Left lung (tissue), 14 donors: ENCODE measurements at places on chromosomes 6 and 20. TPM values are rescaled to one million over a fixed set of nuclear protein-coding genes. Genes with fewer than 3 reads are reported as not detected.

GRCh38 chr6:87837444-87837843 lies 135.4 kb upstream of the AKIRIN2 start:
- DNase-seq: no peak

CPXM1 gene
- total RNA-seq: 8.1 TPM

COL9A3 gene
- total RNA-seq: 2.6 TPM

- DNase-seq: no peak
Measured at GRCh38 chr6:147438758-147439528, 69.5 kb upstream of the SAMD5 start.

DNA sequence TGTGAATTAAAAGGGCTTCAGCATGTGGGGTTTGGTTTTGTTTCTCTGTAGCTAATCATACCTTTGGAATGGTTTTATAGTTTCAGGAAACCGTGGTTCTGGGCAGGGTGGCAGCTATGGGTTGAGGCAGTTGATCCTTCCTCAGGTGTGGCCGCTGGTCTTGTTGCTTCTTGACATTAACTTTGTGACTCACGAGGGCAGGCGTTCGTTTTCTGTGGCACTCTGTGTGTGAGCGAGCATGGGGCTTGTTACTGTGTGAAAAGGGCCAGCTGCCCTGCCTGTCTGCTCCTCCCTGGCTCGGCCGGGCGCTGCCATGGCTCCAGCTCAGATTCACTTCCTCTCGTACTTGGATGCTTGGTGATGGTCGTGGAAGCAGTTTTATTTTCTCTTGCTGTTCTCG lies 16.2 kb downstream of the DNAJC5 start:
- peak; percentile 87 for DNase-seq

DNA sequence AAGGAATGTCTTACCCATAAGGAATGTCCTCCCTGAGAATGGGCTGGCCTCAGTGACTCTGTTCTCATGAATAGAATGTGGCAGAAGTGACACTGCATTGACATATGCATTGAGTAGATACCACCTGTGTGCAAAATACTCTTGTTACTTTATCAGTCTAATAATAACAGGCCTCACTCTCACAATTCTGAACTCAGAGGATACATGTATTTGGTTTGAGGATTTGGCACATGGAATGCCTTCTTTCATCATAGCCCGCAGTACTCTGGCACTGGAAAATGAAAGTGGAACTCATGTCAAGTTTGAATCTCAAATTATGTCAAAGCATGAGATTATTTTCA lies 52.9 kb upstream of the PLCB4 start:
- DNase-seq: no peak

- no peak for DNase-seq
Measured at GRCh38 chr6:2651961-2652360, 98.8 kb downstream of the MYLK4 start.

- DNase-seq: no peak
Measured at GRCh38 chr6:138537106-138537505, 37.8 kb upstream of the NHSL1 start.

DNA sequence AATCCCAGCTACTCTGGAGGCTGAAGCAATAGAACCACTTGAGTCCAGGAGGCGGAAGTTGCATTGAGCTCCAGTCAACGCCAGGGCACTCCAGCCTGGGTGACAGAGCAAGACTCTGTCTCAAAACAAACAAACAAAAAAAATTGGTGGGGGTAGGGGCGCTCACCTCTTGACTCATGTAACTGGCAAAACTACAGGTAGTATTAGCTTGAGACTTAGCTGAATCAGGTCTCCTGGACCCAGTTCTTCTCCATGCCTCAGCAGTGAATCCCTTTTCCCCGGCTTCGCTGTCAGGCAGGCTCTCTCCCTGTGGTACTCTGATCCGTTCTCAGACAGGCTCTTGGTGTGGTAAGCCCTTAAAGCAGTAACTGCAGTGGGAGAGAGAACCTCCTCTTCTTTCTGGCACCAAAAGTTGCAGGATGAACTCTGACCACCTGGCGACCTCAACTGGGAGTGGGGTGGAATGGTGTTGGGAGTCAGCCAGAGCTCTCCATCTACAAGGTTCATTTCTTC lies 12.9 kb downstream of the SLC9A8 start:
- DNase-seq: no peak

FARS2 gene
- total RNA-seq: 20.1 TPM

DNA sequence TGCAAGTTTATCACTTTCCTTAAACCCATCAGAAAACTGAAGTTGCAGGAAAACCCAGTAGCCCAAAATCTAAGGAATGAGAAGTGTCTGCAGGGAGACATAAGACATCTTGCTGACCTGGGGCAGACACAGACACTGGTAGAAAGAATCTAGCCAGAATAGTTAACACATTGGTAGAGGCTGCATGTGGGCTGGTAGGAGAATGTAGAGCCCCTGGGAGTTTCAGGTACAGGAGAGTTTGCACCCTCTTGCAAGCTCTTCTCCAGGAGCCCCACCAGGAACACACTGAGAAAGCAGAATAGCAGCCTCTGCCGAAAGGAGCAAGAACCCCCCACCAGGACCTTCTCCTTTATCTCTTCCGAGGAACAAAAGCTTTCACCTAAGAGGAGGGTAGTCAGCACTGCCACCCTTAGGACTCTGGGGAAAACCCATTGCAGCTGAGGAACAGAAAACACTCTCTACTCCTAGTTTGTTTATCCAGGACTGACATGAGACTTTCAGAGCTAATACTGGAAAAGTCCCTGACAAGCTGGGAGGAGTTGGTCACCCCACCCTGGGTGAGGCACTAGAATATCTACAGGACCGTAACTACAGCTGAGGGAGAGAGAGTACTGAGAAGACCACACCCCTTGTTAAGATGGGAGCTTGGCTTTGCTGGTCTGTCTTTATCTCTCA lies 10.5 kb upstream of the OGFRL1 start:
- DNase-seq: no peak

- DNase-seq: no peak
Measured at GRCh38 chr6:160464744-160465143, 116.6 kb downstream of the SLC22A3 start.

DNA sequence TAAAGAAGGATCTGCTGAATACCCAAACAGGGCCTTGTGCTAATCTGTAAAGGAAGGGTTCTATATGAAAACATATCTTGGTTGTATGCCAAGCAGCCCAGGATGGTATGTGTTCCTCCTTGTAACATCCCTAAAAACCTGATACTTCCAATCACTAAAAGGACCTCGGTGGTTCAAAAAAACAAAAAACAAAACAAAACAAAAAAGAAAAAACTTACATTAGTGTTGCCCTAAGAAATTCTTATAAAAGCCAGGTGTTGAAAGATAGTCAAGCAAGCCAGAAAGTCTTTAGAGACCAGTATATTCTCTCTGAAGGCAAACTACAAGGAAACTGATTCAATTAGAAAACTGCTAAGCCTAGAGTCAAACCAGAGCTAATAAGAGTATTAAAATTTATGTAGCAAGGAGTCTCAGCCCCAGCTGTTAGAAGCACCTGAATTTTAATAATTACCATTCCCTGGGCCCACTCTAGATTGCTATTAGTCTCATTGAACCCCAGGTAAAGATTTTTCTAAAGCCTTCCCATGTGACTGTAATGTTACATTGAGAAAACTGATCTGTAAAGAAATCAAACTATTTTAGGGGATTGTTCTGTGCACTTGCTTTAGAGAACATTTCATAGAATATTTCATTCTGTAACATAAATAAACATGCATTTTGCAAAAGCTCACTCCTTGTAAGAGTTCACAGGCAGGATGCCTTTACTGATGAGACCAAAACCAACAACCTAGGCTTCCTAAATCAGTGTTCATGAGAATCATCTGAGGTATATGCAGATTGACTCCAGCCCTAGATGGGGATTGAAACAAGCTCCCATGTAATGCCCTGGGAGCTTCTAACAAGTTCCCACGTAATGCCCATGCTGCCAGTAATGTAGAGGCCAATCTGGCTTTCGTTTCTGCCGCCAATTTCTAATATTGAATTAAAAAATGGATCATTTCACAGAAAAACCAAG lies 95.2 kb upstream of the BTN3A2 start:
- DNase-seq: no peak

BPIFB4 gene
- total RNA-seq: not detected

- DNase-seq: no peak
Measured at GRCh38 chr6:111741177-111741952, 131.9 kb downstream of the FYN start.

DNA sequence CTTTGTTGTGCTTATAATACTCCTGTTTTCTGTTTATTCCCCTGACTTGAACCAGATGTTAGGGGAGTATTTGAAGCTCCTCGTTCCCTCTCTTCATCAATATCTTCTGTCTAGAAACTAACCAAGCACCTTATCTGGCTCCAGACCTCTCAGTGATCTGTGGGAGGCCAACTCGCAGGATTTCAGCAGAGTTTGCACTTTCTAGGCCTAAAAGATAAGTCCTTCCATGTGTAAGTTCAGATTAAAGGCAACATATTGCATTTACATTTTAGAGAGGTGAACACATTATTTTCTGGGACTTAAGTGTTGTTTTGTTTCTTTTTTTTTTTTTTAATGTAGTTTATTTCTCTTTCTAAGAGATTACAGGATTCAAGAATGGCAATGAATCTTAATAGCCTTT lies 139.4 kb upstream of the AKAP12 start:
- DNase-seq: no peak

DNA sequence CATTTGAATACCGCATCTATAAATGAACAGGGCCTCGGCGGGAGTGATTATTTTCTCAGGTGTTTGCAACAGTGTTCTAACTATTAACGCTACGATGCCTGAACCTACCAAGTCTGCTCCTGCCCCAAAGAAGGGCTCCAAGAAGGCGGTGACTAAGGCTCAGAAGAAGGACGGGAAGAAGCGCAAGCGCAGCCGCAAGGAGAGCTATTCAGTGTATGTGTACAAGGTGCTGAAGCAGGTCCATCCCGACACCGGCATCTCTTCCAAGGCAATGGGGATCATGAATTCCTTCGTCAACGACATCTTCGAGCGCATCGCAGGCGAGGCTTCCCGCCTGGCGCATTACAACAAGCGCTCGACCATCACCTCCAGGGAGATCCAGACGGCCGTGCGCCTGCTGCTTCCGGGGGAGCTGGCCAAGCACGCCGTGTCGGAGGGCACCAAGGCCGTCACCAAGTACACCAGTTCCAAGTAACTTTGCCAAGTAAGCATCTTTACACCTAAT lies 70.9 kb downstream of the HFE start:
- peak; percentile 84 for DNase-seq

KIF3B gene
- 34.6 TPM for total RNA-seq

DNA sequence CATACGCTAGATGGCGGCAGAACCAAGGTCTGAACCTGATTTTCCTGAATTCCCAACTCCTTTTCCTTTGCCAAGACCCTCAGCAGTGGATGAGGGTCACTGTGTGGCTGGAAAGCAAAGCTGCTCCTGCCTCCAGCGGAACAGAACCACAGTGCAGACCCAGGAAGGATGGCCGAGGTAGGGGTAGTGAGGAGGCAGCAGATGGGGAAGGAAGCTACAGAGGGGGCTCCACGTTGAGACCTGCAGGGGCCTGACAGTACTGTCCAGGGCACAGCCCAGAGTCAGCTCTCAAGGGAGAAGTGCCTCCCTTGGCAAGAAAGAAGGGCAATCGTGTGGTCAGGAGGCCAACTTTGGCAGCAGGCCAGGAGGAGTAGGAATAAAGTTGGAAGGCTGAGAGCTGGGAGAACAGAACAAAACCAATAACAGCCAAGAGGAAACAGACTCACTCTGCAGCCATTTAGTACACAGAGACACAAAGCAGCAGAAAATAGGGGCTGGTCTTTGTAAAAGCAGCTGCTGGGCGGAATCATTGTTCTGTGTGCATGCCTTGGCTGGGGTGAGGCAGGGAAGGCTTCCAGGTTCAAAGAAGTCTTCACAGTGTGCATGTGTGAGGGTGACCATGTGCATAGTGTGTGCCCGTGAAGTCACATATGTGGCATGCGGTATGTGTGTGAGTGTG lies 3.1 kb downstream of the GABRR2 start:
- DNase-seq: no peak

DNA sequence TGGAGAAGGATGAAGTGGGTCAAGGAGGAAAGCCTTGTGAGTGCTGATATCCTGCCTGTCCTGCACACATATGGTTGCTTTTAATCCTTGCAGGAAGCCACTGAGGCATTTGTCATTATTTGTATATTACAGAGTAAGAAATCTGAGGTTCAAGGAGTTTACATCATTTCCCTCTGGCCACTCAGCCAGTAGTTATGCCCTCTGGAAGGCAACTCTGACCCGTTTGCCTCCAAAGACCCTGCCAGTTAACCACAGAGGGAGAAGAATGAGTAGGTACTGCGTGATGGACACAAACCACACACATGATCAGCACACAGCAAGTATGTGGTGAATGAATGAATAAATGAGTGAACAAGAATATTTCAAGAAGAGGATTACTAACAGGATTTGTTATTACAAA lies 7.9 kb upstream of the FAM210B start:
- no peak for DNase-seq

DNA sequence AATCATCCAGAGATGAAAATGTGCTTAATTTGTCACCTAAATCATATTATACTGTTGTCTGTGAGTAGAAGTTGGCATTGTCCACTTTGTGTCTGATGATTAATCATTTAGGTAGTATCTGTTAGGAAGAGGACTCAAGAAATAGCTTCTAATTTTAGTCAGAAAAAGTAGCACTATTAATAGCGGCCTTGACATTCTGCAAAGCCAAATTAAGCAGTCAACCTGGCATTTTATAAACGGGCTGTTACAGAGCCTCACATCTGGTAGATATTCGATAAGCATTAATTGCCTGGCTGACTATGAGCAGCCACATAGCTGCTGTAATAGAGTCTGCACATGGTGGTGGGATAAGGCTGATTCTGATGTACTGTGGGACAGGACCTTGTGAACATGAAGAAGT lies 99.5 kb downstream of the KLHL32 start:
- DNase-seq: no peak

DNA sequence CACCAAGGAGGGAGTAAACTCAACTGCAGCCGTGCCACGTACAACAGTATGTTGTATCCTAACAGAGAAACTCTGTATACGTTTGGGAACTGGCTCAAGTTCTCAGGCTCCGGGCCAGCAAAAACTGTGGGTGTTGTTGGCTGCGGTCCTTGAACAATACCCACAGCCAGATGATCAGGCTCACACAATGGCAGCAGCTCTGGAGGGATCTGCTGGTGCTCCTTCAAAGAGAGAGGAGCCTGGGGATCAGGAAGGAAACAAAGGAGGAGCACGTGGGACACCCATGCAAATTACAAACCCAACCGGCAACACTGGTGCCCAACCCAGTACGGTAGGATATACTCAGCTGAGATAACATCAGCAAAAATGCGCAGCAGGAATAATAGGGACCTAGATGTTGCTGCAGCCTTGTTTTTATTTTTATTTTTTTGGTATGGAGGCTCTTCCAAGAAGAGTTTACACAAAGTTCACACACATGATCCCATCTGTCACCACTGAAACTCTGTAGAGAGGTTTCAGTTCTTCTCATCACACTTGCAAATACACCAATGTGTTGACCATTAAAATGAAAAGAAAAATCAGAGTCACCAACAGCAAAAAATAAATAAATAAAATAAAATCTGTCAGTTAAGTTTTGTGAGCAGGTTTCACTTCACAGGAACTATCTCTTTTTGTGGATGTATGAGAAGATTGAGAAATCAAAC lies 41.2 kb upstream of the PDE10A start:
- peak; percentile 22 for DNase-seq

GRCh38 chr20:21102603-21103311 lies 3.4 kb downstream of the LINC00237 start:
- no peak for DNase-seq
